Amniotic stem cell (primary cell): ENCODE measurements at places on chromosomes 5 and 9.

GRCh38 chr5:100647461-100648230 is 112.5 kb downstream of the FAM174A start:
- DNase-seq = no peak

DNA sequence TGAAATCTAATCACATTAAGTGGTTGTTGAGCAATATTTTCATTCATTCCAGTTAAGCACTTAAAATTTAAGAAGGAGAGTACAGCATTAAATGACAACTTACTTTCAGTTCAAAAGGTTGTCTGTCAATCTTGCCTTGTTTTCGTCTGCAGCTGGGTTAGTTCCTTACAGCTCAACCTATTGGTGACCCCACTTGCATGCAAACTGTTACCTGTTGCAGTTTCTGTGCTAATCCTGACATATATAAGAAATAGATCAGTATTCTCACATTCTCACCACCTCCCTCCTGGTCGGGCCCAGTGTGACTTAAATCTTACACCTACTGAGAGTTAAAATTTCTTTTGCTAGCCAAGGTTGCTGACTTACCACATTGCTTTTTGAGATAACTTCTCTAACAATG is 191.8 kb upstream of the SMC2 start:
- DNase-seq = no peak

GRCh38 chr5:159947708-159948358 is 31.6 kb downstream of the ADRA1B start:
- DNase-seq = no peak

GRCh38 chr9:36964791-36965190 is 69.3 kb downstream of the PAX5 start:
- no peak for DNase-seq

GRCh38 chr5:67659288-67659687 is 462.7 kb upstream of the CD180 start:
- DNase-seq = no peak
